ENCODE measurements at places on chromosomes 3 and 15. TPM values are rescaled to one million over a fixed set of nuclear protein-coding genes. Genes with fewer than 3 reads are reported as not detected.

LCTL gene
- total RNA-seq = 7.8 TPM

PP2D1 gene
- not detected for total RNA-seq

CYP1A1 gene
- 0.12 TPM for total RNA-seq

RTP3 gene
- total RNA-seq = not detected

MKRN2OS gene
- not detected for total RNA-seq

OIP5 gene
- 0.36 TPM for total RNA-seq

Measured in hair follicle dermal papilla cell (primary cell).